ENCODE measurements at places on chromosomes 7 and 10.

DNA sequence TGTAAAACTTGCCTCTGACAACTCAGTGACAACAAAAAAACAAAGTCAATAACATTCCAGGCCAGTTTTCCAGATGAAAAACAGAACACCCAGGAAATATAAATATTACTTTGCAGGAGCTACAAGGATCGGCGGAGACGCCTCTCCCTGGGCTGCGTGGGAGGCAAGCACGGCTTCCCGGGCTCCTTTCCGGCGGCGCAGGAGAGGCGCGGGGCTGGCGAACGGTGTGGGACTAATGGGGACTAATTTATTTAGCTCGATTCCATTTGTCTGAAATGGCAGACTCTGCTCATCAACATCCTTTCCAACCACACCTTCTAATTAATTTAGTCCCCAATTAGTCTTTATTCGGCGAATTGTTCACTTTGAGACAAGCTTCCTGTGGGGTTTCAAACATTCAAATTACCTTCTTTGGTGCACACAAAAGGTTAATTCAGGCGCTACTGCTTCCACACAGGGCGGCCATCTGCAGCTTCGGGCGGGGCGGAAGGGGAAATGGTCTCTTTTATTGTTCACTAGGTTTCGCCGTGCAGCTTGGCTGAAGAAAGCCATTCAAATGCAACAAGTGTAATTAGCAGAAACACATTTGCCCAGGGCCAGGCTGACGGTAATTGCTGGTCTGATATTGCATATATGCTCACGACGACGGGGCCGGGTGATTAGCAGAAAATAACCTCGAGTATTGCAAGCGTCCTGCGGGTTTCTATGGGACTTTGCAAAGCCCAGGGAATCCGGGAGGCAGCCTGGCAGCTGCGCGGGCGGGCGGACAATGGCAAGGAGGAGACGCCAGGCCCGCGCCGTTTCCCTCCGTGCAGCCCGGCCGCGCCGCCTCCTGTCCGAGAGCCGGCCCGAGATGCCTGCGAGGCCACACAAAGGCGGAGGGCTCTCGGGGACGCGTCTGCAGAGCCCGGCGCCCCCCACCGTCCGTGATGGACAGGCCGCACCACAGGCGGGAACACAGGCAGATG is 270.1 kb downstream of the PTPRN2 start:
- DNase-seq = no peak

DNA sequence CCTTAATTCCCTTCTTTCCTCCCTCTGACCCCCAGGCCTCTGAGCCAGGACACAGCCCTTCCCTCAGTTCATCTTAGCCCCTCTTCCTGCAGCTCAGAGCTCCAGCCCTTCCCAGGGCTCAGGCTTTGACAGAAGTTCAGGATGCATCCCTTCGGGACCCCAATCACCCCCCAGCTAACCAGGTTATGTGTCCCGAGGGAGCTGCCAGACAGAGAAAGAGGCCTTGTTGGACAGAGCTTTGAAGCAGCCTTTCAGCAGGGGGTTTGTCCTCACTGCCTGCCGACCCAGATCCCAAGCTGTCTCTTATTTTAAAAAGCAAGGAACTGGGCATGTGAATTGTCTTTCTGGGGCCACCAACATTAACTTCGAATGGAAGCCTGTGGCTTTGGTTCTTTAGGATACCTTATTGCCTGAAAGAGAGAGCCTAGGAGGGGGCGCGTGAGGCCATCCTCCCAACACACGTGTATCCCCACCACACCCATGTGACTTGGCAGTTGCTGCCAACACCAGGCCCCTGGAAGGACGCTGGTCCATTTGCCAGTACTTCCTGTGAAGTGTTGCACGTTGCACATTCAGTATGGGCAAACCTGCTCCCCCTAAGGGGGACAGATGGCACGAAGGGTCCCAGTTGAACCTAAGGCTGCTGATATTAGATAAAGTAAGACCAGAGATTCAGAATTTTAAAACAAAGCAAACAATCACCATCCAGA is 858 bp downstream of the CCDC136 start:
- DNase-seq = no peak

GRCh38 chr7:95631527-95631926 is 35.2 kb upstream of the PDK4 start:
- DNase-seq = no peak

DNA sequence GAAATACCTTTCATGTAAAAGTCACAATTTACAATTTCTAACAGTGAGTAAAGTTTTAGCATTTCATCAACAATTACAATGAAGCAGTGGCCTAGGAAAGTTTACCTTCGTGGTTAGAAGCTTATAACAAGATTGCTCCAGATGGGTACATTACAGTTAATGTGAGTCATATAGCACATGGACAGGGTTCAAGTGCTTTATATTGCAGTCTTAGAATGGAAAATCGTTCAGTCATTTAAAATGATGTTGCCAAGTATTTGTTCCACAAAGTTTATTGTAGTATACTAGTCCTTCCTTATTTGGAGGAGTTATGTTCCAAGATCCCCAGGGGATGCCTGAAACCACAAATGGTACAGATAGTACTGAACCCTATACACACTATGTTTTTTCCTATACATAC is 174.6 kb upstream of the TARP start:
- no peak for DNase-seq

- no peak for DNase-seq
Observed at GRCh38 chr7:25361863-25362262, 133.6 kb upstream of the NPVF start.

DNA sequence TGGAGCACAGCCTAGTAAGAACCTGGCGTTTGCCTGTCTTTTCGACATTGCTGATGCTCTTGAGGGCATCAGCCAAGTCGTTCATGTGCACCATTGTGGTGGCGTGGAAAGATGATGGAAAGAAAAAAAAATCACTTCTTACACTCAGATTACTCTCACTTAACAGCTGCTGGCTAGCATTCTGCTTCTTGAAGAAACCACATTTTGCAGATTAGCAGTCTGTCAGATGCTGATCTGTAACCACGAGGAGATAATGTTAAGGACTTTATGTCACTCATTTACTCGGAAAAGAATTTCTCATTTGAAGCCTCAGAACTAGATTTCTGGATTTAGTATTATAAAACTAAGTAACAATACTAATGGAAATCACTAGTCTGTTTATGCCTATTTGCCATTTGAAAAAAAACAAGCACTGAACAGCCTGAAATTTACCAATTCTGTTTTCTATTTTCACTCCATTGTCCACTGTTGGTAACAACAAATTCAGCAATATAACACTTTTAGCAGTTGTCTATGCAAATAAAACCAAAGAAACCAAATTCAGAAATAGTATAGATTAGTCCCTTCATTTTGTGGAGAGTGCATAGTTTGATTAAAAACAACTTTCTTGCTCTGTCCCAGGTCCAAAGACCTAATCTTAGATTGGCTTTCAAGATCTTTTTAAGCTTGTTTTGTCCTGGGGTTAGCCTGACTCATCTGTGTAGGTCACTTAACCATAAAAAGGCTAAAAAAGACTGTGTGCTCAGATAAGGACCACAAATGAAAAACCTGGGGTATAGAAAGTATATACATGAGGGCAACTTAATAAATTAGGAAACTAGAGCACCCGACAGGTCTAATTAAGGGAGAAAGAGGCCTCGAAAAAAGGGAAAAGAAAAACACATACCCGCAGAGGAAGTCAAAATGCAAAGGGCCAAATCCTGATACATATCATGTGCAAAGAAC is 67.5 kb downstream of the NT5C2 start:
- DNase-seq = no peak

DNA sequence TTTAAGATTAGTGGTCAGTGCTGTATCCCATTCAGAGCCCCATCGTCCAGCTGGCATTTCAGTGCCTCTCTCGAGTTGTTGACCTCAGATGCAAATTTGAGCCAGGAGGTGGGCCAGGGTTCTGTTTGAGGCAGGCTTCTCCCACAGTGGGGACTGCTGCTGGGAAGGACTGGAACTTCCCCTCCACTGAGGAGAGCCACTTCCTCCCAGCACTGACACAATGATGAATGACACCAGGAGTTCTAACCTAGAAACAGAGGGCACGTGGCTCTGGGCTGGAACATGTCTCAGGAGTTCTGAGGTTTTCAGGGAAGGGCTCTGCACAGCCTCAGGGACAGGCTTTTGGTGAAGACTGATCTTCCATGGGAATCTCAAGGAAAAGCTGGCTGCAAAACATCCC is 18.3 kb upstream of the BTBD16 start:
- DNase-seq = no peak

- peak; percentile 23 for DNase-seq
Observed at GRCh38 chr7:33130184-33130583, 820 bp downstream of the BBS9 start.

GRCh38 chr7:158316466-158317031 is 271.1 kb downstream of the PTPRN2 start:
- no peak for DNase-seq

Data from AG08396 (cell line).